ENCODE measurements at places on chromosomes 1 and 21.

GRCh38 chr1:248850536-248851251 lies 8.2 kb downstream of the ZNF692 start:
- no peak for DNase-seq

GRCh38 chr1:30524840-30525617 lies 198.4 kb downstream of the MATN1 start:
- DNase-seq = no peak

GRCh38 chr1:212718499-212718898 lies 18.9 kb upstream of the BATF3 start:
- DNase-seq = no peak

GRCh38 chr1:241464985-241465384 lies 54.6 kb downstream of the FH start:
- DNase-seq = no peak

- peak; percentile 20 for DNase-seq
These were observed 39.8 kb upstream of the C1orf105 start for GRCh38 chr1:172380441-172381244.

DNA sequence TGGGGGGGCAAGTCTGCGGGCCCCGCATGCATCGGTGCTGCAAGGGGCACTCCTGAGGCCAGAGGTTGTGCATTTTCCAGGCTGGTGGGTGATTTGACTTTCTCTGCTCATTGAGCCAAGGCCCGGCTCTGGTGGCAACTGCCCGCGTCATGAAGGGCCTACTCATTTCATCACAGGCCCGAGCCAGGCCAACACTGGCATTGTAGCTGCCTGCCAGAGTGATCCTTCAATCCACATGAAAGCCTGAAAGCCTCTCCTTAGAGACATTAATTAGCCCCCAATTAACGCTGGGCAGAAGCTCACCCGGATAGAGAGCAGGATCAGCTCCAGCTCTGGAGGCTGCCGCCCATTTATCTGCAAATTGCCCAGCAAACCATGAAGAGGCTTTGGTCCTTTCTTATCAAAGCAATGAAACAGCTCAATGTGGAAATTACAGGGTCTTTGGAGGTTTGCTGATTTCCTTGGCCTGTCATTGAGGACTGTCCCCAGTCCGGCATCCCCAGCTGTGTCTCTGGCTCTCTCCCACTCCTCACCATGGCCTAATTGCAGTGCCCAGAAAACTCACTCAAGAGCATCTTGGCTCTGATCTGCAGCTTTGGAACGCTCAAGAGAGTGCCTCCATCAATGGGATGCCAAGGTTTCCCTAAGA lies 50.4 kb upstream of the STUM start:
- no peak for DNase-seq

- no peak for DNase-seq
These were observed 5.1 kb downstream of the HRNR start for GRCh38 chr1:152218762-152219436.

GRCh38 chr1:160801836-160802580 lies 6.0 kb downstream of the LY9 start:
- no peak for DNase-seq

GRCh38 chr1:161733526-161733925 lies 12.2 kb downstream of the FCRLB start:
- DNase-seq = no peak
